ACHN (cell line): ENCODE measurements at places on chromosomes 6 and 20.

- no peak for DNase-seq
These were observed 1260.3 kb downstream of the EPHA7 start for GRCh38 chr6:92159046-92159445.

- no peak for DNase-seq
These were observed 107.2 kb downstream of the ASXL1 start for GRCh38 chr20:32465092-32465900.

DNA sequence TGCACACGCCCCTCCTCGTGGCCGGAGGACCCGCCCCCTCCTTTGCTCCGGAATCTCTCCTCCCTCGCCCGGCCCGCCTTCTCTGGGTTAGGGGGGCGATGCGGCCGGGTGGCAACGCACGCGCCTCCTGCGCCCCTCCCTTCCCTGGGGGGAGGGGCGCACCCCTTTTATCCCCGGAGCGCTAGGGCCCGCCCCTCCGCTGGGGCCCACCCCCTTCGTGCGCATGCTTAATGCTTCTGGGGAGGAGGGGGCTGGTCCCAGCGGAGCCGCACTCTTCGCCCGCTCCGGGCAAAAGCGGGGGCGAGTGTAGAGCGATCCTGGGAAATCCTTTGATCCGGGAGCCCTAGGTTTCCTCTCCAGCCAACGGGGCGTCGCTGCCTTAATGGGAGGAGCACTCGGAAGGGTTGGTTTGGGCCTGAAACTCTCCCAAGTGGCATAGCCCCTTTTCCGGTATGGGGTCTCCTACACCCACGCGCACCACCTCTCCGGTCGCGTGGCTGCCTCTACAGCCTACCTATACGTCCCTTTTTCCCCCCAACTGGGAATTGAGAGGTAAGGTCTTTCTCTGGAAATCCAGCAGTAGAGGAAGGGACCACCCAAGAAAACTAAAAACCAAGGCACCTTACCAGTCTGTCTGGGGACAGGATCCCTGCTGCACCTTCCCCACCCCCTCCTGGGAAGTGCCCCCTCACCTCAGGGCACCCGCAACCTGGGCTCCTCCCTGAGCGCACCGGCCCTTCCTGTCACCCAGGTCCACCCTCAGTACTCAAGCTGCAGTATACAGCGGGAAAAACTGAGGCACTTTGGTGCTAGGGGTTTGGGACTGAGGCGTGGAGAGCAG lies 2.1 kb downstream of the SOX12 start:
- DNase-seq: peak; percentile 91

DNA sequence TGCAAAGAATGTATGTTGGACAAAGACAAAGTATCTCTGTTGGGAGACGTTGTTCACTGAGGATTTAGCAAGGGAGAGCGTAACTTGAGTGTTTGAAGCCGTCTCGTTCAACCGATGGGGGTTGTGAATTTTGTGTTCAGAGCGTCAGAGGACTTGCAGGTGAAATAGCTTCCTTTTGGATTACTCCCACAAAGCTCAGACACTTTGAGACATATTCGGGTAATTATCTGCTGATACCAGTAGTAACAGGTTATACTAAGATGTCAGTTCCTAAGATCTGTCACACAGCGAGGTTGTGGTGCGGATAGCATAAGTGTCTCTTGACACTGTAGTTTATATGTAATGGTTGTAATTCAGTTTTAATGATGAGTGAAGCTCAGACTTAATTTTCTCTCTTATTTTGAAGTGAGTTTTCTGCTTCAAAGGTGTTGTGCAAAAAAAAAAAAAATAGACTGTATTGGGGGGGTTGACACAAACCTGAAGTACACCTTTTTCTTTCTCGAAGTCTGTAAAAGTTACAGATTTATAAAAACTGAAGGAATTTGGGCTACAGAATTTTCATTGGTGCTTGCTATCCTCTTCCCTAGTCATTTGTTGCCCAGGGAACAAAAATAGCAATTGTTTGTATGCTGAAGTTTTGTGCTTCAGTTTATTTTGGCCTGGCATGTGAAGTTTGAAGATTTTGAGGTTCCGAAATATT lies 1.7 kb downstream of the ASXL1 start:
- DNase-seq: no peak

DNA sequence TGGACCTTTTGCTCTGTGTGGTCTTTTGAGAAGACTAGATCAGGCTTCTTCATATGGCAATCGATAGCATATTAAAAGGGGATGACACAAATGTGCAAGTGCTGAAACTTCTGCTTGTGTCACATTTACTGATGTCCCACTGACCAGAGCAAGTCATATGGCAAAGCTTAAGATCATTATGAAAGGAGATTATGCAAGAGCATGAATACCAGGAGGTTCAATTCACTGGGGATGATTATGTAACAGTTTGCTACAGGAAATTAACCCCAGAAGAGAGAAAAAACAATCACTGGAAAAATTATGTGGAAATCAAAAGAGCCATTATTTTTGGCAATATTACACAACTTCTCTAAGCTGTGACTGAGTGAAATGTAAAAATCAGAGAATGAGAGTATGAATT lies 13.7 kb upstream of the PRDM13 start:
- DNase-seq: no peak

GRCh38 chr6:134921721-134922261 lies 28.1 kb downstream of the ALDH8A1 start:
- no peak for DNase-seq

DNA sequence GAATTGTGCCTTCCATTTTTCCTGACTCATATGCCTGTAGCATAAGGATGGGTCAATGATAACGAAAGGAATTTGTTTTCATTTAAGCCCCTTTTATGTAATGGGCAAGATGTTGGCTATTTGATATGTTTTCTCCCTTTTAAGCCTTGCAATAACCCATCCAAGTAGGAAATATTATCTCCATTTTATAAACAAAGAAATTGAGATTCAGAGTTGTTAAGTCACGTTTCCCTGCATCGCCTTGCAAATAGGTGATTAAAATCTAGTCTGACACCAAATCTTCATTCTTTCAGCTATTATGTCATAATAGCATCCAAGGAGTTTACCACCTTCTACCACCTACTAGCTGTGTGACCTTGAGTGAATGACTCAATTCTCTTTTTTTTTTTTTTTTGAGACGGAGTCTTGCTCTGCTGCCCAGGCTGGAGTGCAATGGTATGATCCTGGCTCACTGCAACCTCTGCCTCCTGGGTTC lies 7.0 kb downstream of the HNF4A start:
- no peak for DNase-seq

DNA sequence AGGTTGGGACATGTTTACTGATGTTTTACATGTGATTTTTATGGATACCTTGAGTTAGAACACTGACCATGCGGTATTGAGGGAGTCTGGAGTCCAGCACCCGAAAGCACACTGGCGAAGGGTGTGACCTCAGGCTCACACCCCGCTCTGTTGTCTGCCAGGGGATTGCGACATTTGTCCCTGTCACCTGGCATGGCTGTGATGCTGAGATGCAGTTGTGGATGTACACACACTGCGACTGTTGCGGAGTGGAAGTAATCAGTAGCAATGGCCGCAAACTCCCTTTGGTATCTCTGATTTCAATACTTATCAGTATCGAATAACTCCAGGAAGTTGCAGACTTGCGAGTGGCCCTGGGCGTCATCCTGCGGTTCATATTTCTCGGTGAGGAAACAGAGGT lies 43.2 kb downstream of the CDH4 start:
- DNase-seq: no peak

DNA sequence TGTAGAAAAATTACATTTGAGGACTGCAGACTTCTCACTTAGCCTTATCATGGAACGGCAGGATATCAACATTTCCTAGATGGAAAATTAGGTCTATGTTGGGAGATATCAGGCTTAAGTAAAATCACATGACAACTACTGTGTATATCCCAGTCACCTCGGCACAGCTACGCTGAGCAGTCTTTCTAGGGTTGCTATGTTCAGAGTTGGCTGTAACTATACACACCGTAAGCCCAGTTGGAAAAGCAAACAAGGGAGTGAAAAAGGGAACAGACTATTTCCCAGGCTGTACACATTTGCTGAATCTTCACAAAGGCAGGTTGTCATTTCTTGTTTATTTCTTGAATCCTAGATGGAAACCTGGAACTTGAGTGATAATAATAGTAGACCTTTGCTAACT lies 80.7 kb upstream of the PTPRK start:
- DNase-seq: no peak

DNA sequence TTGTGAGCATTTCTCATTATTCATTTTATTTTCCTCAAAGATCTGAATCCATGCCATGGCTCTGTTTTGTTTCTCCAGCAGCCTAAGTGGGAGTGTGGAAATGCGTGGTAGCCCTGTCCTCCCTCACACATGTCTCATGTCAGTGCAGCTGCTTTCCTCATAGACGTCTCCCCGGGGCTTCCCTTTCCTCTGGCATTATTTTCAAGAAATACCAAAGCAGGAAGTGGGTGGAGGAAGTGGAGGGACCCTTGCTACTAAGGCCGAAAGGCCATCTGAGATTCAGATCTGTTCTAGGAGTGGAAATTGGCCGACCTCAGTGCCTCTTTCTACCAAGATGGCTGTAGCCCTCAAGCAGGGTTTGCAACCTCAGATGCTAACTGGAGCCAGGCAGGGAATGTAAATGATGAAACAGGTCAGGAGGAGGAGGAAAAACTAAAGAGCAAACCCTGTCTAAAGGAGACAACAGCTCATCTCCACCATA lies 420.9 kb upstream of the PLCB4 start:
- DNase-seq: no peak

DNA sequence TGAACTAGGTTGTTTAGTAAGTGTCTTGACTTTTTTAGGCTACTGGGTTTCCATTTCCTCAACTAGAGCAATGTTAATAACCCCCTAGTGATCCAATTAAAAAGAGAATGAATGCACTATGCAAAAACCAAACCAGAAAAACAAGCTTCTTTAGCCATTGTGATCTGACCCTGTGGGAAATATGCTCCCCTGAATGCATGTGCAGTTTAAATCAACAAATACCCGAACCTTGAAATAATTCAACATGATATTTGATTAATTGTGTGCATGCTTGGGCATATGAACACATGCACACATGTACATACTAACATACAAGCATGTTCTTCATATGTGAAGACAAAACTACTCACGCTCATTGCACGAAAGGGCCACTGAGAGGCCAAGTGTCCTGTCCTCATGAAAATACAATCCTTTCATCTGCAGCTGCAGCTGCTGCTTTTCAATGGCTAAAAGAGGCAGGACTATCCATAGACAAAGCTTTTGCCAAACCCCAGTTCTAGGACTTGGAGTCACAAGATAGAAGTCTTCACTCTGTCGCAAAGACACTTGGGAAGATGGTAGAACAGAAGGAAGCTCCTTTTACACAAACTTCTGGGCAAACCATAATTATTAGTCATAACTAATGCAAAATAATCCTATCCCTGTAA lies 207.1 kb upstream of the POU3F2 start:
- DNase-seq: no peak

- DNase-seq: no peak
These were observed 128.2 kb upstream of the SIM1 start for GRCh38 chr6:100592929-100593328.

- DNase-seq: no peak
These were observed 181.1 kb downstream of the RPS12 start for GRCh38 chr6:132995432-132995831.

DNA sequence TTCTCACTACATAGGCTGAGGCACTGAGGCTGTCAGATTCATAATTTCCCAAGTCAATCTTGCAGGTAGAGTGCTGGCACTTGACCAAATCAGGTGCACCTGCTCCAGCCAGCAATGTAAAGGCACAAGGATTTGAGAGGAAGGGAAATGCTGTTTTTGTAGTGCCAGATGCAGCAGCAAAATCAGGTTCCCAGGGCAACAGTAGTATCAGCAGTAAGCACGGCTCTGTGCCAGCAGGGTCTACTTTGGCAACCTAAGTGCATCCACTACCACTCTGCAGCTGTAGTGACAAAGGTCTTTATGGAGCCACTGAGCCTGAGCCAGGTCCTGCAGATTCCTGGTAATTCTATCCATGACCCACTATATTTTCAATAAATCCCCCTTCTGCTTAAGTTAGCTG lies 329.5 kb downstream of the TPBG start:
- DNase-seq: no peak

- DNase-seq: peak; percentile 65
These were observed 159.3 kb upstream of the TNFAIP3 start for GRCh38 chr6:137707590-137708360.

GRCh38 chr6:107732461-107732860 lies 91.7 kb downstream of the SCML4 start:
- no peak for DNase-seq

DNA sequence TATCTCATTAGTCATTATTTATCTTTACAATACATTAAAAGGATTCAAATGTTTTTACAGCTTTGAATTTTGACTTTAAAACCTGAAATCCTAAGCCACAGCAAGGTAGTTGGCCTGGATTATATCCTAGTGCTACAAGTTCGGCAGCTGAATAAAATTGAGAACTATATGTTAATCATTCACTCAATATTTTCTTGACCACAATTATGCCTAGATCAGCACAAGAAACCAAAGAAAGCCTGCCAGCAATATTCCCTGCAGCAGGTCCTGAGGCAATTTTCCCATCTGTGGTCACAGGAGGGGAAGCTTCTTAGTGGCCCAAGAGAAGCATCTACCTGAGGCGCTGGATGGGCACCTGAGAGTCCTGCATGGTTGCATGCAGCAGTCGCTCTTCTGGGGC lies 183.5 kb downstream of the GMDS start:
- DNase-seq: peak; percentile 4

- DNase-seq: no peak
These were observed 167.5 kb downstream of the SOD2 start for GRCh38 chr6:159525445-159526025.

- no peak for DNase-seq
These were observed 26.2 kb downstream of the CCDC167 start for GRCh38 chr6:37473364-37474095.
